ENCODE measurements at places on chromosomes 2 and 18.

DNA sequence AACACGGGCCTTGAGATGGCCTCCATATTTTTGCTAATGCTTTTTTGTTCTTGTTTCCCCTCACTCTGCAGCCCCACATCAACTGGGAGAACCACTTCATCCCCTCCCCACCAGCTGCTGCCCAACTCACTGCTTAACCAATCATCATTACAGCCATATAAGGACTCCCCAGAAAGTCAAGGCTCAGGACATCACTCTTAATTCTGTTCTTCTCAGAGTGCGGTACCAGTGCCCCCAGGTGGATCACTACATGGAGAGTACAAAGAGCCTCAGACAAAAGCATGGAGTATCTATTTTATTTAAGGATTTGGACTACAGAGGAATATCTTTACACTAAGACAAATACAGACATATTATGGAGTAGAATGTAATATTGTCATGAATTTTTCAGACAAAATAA lies 340.6 kb downstream of the PAX3 start:
- no peak for DNase-seq

GRCh38 chr2:30691948-30692828 lies 115.1 kb downstream of the CAPN13 start:
- no peak for DNase-seq

GRCh38 chr2:158782616-158783015 lies 12.5 kb upstream of the DAPL1 start:
- no peak for DNase-seq

DNA sequence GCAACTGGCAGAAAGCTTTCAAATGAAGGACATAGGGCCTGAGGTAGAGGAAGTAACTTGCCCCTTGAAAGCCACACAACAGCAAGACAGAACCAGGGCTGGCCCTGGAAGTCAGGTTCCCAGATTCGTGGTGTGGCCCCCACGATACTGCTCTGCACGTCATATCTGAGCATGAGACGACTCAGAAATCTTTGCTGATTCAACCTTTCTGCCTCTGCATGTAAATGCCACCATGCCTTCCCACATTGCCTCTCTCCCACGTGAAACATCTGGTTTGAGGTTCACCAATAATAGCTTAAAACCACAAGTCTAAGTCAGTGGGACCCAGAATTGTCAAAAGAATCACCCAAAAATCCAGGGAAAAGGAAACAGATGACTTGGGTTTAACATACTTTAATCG lies 214.0 kb upstream of the TRIB2 start:
- peak; percentile 29 for DNase-seq

GRCh38 chr2:20179755-20180594 lies 45.0 kb downstream of the SDC1 start:
- no peak for DNase-seq

- no peak for DNase-seq
Observed at GRCh38 chr2:158043181-158043948, 58.3 kb upstream of the UPP2 start.

DNA sequence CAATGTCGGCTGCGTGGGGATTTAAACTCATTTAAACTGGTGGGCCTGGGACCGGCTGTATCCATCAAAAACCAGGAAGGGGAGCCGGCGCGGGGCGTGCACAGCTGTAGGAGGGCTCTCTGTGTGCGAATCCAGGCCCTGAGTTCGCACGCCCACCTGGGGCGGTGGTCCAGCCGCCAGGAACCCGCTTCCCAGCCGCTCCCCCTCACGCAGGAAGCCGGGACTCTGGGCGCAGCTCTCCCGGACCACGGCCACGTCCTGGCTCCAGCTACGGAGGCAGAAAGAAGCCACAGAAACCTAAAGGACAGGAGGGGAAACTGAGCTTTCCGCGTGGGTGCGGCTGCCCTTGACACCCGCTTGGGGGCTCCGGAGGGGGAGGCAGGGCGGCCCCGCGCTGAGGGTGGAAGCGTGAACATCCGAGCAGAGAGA lies 80.6 kb downstream of the GFPT1 start:
- no peak for DNase-seq

DNA sequence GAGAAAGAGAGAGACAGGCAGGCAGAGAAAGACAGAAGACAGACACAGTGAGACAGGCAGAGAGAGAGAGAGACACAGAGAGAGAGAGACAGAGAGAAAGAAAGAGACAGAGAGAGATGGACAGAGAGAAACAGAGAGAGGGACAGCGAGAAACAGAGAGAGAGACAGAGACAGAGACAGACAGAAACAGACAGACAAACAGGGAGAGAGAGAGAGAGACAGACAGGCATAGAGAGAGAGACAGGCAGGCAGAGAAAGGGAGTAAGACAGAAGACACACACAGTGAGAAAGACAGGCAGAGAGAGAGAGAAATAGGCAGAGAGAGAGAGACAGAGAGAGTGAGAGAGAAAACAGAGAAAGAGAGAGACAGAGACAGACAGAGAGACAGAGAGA lies 105.3 kb upstream of the ANKRD30BL start:
- DNase-seq = no peak

DNA sequence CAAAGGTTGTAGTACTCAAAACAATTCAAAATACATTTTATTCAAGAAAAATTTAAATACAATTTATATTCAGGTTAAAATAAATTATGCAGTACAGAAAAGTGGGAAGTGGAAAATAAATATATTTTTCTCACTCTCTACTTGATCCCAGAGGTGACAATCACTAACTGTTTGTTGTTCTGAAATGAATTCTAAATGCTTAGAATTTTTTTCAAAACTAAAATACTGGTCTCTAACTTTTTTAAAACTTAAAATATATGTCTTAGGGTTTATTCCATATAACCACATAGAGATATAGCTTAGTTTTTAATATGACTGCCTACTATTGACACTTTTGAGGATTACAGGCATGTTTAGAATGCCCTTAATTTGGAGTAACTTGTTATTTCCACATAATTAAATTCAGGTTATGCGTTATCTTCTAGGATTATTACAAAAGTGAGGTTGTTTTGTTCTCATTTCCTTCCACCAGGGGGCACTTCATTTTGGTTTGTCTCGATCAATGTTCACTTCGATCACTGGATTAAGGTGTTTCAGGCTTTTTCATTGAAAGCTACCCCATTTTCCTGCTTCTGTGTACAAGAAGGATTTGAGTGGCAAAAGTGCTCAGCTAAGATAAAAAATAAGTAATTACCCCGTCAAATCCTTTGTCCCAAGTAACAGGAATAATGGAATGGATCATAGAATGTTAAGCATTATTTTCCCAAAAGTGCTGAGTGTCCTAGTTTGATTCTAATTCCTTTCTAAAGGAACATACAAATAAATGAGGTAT lies 27.1 kb upstream of the TFPI start:
- DNase-seq = peak; percentile 19

- no peak for DNase-seq
Observed at GRCh38 chr2:172860336-172860707, 124.7 kb downstream of the RAPGEF4 start.

- DNase-seq = no peak
Observed at GRCh38 chr18:22180722-22181121, 11.3 kb downstream of the GATA6 start.

- DNase-seq = no peak
Observed at GRCh38 chr18:77170890-77171410, 38.4 kb upstream of the MBP start.

DNA sequence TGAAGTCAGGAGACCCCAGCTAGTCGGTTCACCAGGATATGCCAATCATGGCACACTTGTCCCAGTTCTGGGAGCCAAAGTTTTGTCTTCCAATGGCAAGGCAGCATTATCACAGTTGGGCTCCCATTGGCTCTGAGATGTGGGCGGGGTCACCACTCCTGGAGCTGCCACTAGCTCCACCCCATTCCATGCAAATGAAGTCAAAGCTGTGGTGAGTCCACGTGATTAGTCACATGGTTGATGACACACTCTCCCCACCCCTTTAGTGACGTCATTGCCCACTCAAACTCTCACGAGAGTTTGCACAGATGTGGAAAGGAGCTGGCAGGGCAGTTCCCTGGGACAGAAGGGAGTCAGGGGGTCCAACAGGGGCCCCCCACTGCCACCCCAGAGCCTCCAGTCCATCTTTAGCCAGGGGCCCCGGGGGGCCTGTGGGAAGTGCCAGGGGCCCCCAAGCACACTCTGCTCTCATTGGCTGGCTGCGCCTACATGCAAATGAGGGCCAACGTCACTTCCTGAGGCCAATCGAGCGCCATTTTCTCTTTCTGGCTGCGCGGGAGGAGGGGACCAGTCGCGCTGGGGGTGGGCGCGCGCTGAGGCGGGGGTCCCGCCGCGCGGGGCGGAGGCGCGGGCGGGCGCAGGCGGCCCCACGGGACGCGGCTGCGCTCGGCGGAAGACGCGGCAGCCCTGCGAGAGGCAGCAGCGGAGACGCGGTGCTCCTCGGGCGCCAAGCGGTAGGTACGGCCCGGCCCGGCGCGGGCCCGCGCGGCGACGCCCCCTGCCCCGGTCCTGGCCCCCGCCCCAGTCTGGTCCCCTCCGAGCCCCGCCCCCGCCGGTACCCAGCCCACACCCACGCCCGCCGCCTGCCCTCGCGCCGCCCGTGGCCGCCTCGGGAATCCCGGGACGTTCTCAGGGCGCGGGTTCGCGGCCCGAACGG lies at the start of gene ADNP2:
TSS of gene ADNP2 (plus strand) at position 524 of the 937 bp plus-strand sequence. CDS start 8,281 bp downstream, outside the sequence.
- peak; percentile 95 for DNase-seq

GRCh38 chr18:42828881-42829280 lies 286.6 kb downstream of the RIT2 start:
- no peak for DNase-seq

GRCh38 chr2:38873763-38874162 lies 2.0 kb downstream of the DHX57 start:
- DNase-seq = no peak

- no peak for DNase-seq
Observed at GRCh38 chr18:59787998-59788790, 91.0 kb upstream of the CCBE1 start.

DNA sequence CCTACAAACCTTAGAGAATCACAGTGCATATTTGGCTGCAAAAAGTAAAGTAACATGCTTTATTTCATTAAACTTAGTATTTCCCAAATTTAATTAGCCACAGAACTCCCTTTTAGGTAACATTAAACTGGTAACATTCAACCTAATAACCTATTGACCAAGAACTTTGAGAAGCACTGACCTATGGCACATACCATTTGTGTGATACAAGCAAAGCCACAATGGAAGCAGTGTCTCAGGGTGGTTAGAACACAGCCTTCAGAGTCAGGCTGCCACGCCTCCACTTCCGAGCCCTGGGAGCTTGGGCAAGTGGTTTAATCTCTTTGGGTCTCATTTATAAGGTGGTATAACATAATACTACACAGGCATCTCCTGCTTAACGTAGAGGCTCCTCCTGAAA lies 301.4 kb downstream of the PDE11A start:
- DNase-seq = no peak

DNA sequence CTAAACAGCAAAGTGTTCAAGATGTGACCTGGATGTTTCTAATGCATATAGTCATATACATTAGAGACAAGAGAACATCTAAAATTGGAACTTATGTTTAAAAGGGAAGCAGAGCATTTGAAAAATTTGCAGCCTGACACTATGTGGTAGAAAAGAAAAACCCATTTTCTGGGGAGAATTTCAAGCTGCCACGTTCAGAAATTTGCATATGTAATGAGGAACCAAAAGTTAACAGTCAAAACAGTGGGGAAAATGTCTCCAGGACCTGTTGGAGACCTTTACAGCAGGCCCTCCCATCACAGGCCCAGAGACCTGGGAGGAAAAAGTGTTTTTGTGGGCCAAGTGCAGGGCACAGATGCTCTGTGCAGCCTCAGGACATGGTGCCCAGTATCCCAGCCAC lies 8.2 kb upstream of the TMEM18 start:
- no peak for DNase-seq

DNA sequence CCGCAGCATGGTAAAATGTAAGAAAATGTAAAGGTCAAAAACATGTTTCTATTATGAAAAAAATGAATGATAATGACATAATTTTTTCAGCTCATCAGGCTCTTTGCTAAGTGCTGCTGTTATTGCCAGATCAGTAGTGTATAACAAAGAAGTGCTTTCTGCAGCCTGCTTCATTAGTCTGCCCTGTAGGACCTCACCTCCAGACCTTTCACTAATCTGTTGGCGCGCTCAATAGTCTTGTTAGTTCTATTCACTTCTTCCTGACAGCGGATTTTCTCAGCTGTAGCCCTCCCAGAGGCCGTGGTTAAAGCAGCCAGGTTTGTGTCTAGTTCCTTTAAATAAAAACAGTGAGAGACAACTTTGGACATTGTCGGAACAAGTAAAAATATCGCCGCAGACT lies 97.7 kb downstream of the CDCA7 start:
- no peak for DNase-seq

- DNase-seq = no peak
Observed at GRCh38 chr2:55896633-55897032, 26.9 kb downstream of the EFEMP1 start.

GRCh38 chr2:200307724-200308545 lies 1.4 kb downstream of the SPATS2L start:
- DNase-seq = no peak

GRCh38 chr2:7899923-7900322 lies 781.9 kb upstream of the ID2 start:
- no peak for DNase-seq

DNA sequence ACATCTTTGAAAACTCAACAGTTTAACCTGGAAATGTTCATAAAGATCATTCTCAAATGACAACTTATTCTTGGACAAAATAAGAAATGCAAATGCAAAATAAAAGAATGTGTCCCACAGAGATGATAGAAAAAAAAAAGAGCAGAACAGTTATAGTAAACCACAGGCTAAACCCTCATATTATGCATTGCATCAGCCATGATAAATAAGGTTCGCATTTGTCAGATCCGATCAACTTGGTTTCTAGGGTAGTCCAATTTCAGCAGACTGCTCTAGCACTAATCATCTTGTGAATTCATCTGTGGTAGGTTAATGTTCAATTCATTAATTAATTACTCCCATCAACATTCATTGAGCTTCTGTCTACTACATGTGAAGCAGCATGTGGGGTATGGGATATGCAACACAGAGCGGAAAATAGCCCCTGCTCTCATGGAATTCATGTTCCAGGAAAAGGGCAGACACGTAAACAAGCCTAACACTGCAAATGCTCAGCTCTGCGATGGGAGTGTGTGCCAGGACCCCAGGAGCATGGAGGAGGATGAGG lies 316.2 kb upstream of the REV1 start:
- DNase-seq = no peak

GRCh38 chr2:230205034-230205433 lies 14.8 kb downstream of the SP110 start:
- DNase-seq = no peak

DNA sequence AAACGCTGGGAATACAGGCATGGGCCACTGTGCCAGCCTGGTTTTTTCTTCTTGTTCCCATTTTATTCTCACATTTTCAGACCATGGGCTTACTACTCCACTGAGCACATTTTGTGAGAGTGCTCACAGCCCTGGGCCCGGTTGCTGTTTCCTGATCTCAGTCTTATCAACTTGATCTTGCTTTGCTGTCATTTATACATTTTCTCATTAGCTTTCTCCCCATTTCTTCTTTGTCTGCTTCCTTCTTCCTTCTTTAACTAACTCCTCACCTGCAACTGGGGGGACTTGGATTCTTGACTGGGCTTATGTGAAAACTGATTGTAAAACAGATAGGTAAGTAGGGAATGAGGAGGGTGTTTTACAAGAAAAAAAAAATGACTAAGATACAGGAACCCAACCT lies 117.3 kb downstream of the PLB1 start:
- DNase-seq = peak; percentile 54

- no peak for DNase-seq
Observed at GRCh38 chr2:61117534-61117933, 44.5 kb upstream of the C2orf74 start.
